Astrocyte (in vitro differentiated cells and primary cell): ENCODE measurements at places on chromosomes 7 and 10.

- DNase-seq: no peak
These were observed 198.9 kb downstream of the ETV1 start for GRCh38 chr7:13790611-13791010.

DNA sequence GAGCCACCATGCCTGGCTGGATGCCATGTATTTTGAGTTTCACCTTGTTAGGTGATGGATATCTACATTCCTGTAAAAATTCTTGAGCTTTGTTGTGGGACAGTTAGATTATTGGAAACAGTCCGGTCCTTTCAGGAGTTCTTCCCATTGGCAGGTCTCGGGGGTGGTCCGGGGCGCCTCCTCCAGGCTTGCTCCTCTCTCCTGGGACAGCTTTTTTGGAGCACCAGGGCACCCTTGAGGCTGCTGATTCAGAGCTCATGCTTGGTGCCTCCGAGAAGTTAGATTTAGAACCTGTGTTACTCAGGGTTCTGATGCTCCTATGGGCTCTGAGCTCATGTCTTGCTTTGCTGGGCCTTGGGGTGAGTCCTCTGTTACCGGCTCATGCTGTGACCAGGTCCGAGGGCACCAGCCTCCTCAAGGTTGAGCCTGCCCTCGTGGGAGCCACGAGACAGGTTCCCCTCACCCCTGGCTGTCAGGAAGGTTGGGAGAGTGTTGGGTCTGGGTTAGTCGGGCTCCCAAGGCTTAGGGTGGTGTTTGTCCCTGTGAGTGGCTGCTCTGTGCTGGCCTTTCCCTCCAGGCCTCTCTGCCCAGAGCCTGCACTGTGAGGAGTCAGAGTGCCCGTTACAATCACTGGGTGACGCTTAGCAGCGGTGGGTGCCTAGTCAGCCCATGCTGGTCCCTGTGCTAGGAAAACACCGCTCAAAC is 6.0 kb downstream of the SPRN start:
- no peak for DNase-seq

DNA sequence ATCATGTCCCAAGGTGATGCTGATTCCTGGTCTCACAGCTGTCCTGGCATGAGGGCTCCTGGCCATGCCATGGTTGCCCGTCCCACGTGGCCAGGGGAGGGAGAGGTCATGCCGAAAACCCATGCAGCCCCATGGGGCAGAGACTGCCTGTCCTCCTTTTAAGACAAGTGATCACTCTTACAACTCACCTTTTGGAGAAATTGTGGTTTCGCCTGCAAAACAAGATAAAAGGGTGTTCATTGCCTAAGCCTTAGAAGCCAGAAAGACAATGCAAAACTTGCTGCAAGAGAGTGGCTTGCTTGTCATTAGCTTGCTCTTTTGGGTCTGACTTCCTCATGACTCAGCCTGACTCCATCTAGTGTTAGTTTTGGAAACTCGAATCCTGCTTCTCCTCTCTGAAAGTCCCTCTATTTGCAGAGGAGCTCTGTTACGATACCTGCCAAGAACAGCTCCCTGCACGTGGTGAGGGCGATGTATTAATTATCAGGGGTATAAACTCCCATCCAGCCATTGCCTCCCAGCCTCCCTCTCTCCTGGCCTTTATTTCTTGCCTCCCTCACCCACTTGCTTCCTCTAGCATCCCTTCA is 26.7 kb downstream of the TMEM273 start:
- DNase-seq: peak; percentile 54

GRCh38 chr10:361203-362081 is 226.2 kb downstream of the ZMYND11 start:
- no peak for DNase-seq

DNA sequence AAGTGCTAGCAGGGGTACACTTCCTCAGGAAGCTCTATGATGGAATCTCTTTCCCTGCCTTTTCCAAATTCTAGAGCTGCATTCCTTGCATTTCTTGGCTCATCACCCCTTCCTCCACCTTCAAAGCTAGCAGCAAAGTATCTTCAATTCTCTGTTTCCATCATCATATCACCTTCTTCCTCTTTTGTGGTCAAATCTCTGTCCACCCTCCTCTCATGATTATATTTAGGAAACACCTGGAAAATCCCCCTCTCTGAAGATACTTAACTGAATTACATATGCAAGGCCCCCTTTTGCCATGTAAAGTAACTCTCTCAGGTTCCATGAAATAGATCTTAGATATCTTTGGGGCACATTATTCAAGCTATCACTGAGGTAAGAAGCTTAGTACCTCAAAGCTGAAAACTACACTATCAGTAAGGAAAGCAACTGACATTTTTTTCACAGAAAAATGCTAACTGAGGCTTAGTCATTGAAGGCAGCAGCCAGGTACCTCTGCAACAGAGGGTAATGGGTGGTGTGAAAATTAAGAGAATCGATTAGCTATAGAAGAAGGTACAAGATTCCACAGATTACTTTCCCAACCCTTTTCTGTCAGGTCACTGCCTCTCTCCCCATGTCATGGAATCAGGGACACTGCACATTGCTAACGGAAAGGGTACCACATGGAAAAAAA is 197.3 kb downstream of the MACC1 start:
- DNase-seq: no peak
